ENCODE measurements at places on chromosomes 5 and 9.

GRCh38 chr9:77251050-77251449 lies 73.7 kb downstream of the VPS13A start:
- no peak for DNase-seq

DNA sequence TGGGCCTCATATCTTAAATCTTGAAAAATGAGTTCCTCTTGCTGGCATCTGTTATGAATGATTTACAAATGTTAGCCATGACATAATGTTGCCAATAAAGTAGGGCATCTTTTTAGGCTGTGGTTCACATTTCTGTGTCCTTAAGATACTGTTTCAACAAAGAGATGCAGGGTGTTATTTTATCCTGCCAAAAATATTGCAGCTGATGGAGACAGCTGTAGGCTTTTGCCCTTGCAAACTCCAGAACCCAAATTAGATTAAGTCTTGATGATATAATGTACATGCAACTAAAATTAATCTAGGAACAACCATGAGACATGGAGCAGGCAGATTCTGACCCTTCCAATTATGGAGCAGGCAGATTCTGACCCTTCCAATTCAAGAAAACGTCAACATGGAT lies 228.2 kb upstream of the GRIN3A start:
- DNase-seq: no peak

DNA sequence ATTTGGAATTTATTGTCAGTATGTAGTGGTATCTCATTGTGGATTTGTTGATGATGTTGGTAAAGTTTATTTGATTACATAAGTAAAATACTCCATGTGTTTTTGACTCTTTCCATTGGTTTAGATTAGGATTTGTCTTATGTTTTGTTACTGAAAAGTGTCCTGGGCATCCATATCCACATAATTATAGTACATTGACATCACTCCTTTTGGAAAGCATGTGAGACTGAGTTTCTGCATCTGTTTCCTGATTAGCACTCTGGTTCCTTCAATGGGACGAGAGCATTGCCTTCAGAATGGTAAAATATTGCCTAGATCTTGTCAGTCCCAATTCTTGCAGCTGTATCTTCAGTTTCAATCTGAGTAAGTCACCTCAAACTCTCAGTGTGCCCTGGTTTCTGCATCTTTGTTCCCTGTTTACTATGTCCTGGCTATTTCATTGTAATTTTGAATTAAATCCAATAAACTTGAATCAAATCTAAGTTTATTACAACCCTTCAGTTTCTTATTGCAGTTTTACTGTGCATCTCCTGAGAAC lies 128.1 kb downstream of the FBXO38 start:
- DNase-seq: no peak

- no peak for DNase-seq
Observed at GRCh38 chr5:66337626-66338226, 193.6 kb downstream of the SREK1 start.

GRCh38 chr9:135093111-135093510 lies 5.6 kb downstream of the OLFM1 start:
- DNase-seq: no peak

All from fibroblast of skin of left biceps (primary cell).